A549 treated with CpdA at 1 μM for 4 hours (cell line): ENCODE measurements at places on chromosomes 6 and 20. TPM values are rescaled to one million over a fixed set of nuclear protein-coding genes. Genes with fewer than 3 reads are reported as not detected.

TNFAIP3 gene
- total RNA-seq, result 11.8 to 15.5 TPM (median 12.2 TPM) in 5 replicates

ARMC2 gene
- 1.4 to 2.3 TPM (median 1.9 TPM) in 5 replicates for total RNA-seq

ZSCAN23 gene
- not detected in 5 replicates for total RNA-seq

RIN2 gene
- total RNA-seq, result 32.3 to 39.0 TPM (median 32.5 TPM) in 5 replicates

KATNA1 gene
- 10.1 to 13.5 TPM (median 10.6 TPM) in 5 replicates for total RNA-seq

RHAG gene
- total RNA-seq, result 0.03 to 0.07 TPM in 2 of 5 replicates, not detected in the others

RGS17 gene
- total RNA-seq, result 5.8 to 7.0 TPM (median 6.4 TPM) in 5 replicates

LCA5 gene
- total RNA-seq, result 0.58 to 1.5 TPM (median 0.90 TPM) in 5 replicates

RAET1E gene
- total RNA-seq, result 1.9 to 3.0 TPM (median 2.6 TPM) in 5 replicates
